ENCODE measurements at places on chromosomes 1 and 21.

- DNase-seq = no peak
Observed at GRCh38 chr1:219223496-219223895, 49.8 kb downstream of the LYPLAL1 start.

DNA sequence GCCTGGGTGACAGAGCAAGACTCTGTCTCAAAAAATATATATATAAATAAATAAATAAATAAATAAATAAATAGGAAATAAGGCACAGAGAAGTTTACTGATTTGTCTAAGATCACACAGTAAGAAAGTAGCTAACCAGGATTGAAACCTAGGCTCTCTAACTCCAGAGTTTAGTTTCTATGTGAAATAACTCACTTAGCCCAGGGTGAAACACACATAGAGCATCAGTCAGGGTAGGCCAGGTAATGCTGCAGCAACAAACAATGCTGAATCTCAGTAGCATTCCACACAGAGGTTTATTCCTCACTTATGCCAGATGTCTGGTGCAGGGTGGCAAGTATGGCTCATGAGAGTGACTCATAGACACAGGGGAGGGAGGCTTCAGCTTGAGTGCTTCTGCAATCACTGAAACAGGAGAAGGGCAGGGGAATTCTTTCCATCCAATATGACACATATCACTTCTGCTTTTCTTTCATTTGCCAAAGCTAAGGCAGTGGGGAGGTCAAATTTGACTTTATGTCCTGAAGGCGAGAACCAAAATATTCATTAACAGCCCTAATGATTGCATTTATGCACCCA, 37.1 kb upstream of the KANK4 start:
- DNase-seq = no peak

- no peak for DNase-seq
Observed at GRCh38 chr1:30353637-30354036, 369.7 kb downstream of the MATN1 start.

DNA sequence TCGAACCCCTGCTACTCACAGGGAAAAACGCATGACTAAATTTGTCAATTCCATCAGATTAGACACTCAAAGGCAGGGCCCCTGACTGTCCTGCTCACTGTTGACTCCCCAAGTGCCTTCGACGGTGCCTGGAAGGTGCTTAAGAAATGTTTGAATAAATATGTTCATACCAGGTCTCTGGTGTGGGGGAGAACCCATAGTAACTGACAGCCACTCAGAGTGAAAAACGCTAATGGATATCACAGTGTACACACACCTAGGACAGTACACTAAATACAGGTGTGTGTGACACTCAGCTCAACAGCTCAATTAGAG, 39.7 kb upstream of the WASF2 start:
- DNase-seq = no peak

- DNase-seq = peak; percentile 64
Observed at GRCh38 chr1:25820247-25821111, 725 bp downstream of the MTFR1L start.

- no peak for DNase-seq
Observed at GRCh38 chr1:78355656-78356055, 135.1 kb upstream of the PTGFR start.

- DNase-seq = no peak
Observed at GRCh38 chr1:181483285-181484195, at the start of gene CACNA1E. Gene CACNA1E (plus strand): TSS chr1:181483517. CDS start chr1:181483745, 228 bp downstream.

DNA sequence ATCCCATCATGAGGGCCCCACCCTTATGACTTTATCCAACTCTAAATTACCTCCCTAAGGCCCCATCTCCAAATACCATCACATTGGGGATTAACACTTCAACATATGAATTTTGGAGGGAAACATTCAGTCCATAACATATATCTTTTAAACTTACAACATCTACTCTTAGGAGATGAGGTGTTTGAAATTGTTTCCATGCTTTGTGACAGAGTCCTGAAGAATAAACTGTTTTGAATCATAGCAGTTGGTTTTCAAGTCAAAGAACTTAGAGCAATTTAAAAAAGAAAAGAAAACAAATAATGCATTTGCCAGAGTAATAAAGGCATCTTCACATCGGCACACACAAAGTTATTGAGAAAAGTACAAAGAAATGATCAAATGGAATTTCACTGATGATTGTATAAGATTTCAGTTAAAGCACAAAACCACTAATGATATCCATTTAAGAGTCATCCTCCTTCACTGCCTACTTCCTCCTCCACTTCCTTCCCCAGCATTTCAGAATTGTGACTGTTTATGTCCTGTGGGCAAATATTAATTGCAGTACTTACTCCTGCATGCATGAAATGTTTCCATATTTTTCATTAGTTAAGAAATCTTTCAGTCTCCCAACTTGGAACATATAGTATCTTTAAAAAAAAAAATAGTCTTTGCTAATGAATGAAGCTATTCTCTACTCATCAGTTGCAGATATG, 202.0 kb downstream of the LRRC40 start:
- DNase-seq = no peak

- DNase-seq = no peak
Observed at GRCh38 chr1:244659694-244660093, 6.8 kb downstream of the DESI2 start.

- DNase-seq = no peak
Observed at GRCh38 chr1:8408151-8408839, 90.4 kb downstream of the SLC45A1 start.

GRCh38 chr1:75233302-75233929, 99.2 kb downstream of the LHX8 start:
- no peak for DNase-seq

GRCh38 chr1:21904454-21904703, 32.7 kb downstream of the HSPG2 start:
- no peak for DNase-seq

- DNase-seq = no peak
Observed at GRCh38 chr1:52296345-52296744, 69.7 kb downstream of the CC2D1B start.

DNA sequence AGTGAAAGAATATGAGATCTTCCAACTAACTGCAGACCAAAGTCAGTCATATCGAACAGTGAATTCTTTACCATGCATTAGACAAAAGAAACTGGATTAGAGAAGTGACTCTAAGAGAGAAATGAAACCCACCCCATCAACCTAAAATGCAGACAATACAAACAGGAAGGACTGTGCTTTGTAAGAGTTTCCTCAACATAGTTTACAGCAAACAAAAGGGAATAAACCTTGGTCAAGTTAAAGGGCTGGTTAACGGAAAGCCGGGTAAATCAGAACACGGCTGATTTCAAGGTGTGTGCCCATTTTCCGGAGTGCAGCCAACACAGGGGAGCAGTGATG, 39.2 kb downstream of the SIPA1L2 start:
- no peak for DNase-seq

DNA sequence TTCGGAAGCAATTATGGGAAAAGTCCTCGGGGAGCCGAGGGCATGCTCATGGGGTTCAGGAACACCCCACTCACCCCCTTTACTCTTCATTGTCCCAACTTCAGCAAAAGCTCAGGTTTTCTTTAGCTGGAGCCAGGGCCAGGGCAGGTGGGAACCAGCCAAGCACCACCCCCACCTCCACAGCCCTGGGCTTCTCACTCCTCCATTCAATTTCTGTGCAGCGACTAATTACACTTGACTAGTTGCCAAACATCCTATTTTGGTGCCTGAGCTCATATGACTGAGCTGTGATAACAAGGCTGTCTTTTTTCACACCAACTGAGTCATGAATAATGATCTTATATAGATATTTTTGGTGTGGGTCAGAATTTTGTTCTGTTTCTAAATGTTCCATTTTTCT, 257.2 kb upstream of the AJAP1 start:
- no peak for DNase-seq

DNA sequence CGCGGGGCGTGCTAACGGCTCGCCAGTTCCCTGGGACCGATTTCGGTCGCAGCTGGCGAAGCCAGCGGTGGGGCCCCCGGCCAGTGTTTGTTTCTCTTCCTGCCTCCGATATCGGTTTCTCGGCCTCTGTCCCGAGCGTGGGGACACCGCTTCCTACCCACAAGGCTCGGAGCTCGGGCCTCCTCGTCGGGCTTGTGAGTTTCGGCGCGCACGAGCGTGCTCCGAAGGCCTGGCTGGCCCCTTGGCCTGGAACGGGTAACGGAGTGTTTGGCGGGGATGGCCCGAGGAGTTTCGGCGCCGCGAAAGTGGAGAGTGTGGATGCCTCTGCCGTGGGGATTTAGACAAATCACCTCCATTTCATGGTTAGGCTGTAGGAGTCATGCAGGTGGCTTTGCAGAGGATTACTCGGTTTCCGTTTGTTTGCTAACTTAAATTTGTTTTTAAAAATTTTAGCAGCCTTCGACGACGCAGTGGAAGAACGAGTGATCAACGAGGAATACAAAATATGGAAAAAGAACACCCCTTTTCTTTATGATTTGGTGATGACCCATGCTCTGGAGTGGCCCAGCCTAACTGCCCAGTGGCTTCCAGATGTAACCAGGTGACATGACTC, 559 bp downstream of the RBBP4 start:
- no peak for DNase-seq

- no peak for DNase-seq
Observed at GRCh38 chr1:244341455-244342450, 110.0 kb downstream of the ADSS2 start.

GRCh38 chr1:110150330-110151174, at the start of gene SLC6A17:
Gene SLC6A17 (plus strand): TSS chr1:110150494. CDS start chr1:110166930, 16,436 bp downstream.
- no peak for DNase-seq

- DNase-seq = no peak
Observed at GRCh38 chr21:44836666-44837471, 19.0 kb upstream of the SUMO3 start.

- DNase-seq = peak; percentile 19
Observed at GRCh38 chr1:157963713-157964112, 29.7 kb upstream of the KIRREL1 start.

DNA sequence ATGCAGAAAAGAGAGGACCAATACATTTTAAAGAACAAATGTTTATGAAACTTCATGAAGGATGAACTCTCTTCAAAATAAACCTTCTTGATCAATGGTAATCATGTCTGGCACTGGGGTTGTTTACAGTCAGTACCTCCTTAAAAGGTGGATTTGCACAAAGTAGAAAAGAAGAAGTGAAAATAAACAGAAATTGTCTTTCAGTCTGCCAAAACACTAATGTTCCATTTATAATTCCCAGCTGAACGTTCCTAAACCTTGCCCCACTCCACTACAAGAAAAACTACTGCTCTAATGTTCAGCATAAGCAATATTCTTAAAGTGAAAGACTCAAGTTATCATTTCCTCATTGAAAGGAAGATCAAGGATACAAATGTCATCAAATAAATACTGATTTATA, 86.2 kb downstream of the EIF4G3 start:
- DNase-seq = no peak

- no peak for DNase-seq
Observed at GRCh38 chr1:114215436-114215835, 61.8 kb upstream of the SYT6 start.

- DNase-seq = no peak
Observed at GRCh38 chr1:118302145-118302544, 117.1 kb upstream of the SPAG17 start.

GRCh38 chr1:31617916-31618746, 642 bp downstream of the HCRTR1 start:
- DNase-seq = peak; percentile 12

DNA sequence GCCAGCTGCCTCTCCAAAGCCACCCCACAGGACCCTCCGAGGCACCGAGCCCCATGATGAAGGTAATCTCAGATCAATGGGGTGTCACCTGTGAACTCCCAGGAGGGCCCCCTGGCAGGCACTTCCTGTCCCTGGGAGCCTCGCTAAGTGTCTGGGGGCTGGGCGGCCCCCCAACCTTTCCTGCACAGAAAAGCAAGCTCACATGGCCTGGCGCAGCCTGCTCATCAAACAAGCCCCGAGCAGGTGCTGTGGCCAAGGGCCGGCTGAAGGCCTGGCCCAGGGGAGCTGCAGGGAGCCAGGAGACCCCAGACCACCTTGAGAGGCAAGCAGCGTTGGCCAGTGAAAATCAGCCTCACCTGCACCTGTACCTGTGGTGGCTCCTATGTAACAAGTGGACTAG, 2.9 kb downstream of the RIPK4 start:
- DNase-seq = no peak

DNA sequence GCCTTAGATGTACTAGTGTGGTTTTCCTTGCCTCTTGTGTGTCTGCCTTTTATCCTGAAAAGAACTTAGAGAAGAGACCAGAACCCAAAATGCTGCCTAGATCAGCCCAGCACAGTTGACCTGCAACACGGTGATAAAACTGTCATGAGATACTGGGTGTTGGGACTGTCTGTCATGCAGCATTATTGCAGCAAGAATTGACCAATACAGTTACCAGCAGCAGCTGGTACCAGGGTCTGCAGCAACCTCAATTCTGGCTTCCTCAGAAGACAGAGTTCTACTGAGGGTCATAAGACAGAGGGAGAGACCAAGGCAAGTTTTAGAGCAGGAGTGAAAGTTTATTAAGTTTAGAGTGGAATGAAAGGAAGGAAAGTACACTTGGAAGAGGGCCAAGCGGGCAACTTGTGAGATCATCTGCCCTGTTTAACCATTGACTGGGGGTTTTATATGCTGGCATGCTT, 182.0 kb downstream of the DYRK1A start:
- DNase-seq = no peak

GRCh38 chr1:180842052-180842451, 70.6 kb upstream of the KIAA1614 start:
- no peak for DNase-seq

DNA sequence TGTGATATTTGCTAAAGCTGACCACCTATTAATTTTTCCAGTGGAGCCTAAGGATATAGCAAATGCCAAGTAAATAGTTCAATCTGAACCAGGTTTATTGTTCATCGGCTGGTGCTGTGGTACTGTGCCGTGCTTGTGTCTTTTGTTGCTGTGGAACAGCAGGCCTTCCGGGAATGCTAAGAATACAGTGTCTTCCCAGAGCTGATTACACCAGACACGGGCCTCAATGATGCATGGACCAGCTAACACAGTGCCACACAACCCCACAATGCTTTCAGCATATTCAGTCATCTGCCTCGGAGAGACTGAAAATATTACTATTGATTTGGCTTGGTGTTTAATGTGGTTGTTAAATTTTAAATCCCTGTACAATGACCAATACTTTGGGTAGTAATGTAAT, 415.4 kb downstream of the PTBP2 start:
- DNase-seq = no peak

GRCh38 chr1:30738040-30738714, 14.8 kb upstream of the MATN1 start:
- no peak for DNase-seq

- no peak for DNase-seq
Observed at GRCh38 chr1:40241362-40241761, 6.4 kb upstream of the TMCO2 start.

DNA sequence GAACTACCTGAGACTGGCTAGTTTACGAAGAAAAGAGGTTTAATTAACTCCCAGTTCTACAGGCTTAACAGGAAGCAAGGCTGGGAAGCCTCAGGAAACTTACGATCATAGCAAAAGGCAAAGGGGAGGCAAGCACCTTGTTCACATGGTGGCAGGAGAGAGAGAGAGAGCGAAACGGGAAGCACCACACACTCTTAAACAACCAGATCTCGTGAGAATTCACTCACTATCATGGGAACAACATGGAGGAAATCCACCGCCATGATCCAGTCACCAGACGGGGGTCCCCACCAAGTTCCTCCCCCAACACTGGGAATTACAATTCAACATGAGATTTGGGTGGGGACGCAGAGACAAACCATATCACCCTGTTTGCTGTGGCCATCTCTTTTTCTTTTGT, 11.8 kb downstream of the MT1HL1 start:
- no peak for DNase-seq
